ENCODE measurements at places on chromosomes 3 and 15.
A peak's percentile ranks its signal among the peaks of the same experiment; 100 is the strongest.

- DNase-seq = peak; percentile 58
These were observed 14.1 kb downstream of the PTPN23 start for GRCh38 chr3:47394881-47395280.

GRCh38 chr3:71545330-71545729 is 38.2 kb downstream of the FOXP1 start:
- no peak for DNase-seq

DNA sequence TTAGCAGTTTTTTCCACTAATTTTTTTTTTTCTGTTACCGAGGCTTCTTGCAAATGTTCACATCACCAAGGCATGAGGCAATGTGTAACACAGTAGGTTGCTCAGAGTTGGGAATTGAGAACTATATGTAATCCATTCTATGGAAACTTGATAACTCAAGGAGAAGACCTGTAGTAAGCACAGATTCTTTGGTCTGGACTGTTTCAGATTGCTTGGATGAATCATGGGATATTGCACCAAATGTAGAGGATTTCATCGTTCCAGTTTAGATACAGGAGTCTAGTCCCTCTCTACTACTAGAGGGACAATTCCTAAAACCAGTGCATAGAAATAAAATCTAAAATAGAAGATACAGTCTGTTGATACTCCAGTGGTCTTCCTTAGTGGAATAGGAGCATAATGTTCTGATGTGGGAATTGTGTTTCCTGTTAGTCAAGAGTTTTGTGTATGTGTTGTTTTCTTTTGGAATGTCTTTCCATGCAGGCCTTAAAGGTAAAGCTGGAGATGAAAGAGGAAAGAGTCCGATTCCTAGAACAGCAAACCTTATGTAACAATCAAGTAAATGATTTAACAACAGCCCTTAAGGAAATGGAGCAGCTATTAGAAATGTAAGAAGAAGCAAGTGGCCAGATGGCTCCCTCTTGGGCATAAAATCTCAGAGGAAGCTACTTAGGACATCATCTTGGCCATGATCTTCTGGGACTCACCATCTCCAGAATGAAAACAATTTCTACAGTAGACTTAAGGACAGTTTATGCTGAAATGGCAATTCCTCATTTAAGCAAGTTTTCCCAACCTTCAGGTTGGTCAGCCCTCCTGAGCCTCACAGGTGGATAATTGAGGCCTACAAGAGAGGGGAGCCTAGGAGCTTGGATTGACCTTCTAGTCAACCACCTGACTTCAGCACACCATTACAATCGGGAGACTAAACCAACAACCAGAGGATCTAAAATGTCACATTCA is 10.7 kb downstream of the KNSTRN start:
- no peak for DNase-seq

DNA sequence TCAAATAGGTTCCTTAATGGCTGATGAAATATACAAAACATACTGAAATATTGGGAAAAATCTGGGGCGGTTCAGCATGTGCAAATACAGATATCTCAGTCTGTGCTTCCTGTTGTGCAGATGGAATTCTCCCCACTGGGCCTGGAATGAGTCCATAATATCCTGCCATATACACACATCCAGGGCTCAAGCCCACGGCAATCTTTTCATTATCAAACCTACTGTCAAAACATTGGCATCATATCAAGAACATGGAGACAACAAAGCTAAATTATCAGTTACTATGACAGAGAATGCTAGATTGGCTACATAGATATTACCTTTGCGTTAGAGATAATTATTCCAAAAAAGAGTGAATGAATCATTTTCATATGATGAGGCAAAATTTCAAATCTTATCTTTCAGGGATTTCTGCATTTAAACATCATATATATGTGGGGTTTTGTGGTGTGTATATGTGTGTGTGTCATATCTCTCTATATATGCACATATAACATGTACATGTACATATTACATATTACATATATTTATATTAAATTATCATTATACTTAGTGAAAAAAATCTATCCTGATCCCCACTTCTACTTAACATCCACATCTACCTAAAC is 713.3 kb downstream of the GBE1 start:
- DNase-seq = peak; percentile 23

DNA sequence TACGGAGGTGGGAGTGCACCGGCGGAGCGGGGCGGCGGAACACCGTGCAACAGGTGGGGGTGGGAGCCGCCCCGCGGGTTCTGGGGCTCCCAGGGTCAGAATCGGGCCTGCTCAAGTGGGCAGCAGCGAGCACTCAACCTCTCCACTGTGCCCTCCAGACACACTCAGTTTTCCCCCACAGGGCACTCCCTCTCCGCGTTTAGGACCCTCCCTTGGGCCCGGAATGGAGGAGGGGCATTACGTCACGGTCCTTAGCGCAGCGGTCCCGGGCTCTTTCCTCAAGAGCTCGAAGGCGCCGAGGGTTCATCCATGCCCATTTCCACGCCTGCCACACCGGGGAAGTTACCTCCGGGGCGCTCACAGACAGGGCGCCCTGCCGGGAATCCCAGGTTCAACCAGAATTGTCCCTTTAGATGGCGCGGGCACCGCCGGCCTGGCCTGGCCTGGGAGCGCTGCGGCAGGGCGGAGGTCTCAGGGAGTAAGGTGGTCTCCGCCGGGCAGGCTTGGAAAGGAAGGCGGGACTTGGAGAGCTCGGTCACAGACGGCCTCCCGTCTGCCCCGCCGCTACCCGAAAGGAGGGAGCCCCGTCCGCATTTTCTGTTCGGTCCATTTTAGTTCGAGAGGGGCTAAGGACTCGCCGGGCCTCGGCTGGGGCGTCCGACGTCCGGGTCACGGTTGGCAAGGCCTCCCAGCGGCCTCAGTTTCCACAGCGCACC is 5.1 kb downstream of the RNU6-1 start:
- DNase-seq = no peak

- no peak for DNase-seq
These were observed 495.5 kb upstream of the ROBO1 start for GRCh38 chr3:80263260-80263659.

DNA sequence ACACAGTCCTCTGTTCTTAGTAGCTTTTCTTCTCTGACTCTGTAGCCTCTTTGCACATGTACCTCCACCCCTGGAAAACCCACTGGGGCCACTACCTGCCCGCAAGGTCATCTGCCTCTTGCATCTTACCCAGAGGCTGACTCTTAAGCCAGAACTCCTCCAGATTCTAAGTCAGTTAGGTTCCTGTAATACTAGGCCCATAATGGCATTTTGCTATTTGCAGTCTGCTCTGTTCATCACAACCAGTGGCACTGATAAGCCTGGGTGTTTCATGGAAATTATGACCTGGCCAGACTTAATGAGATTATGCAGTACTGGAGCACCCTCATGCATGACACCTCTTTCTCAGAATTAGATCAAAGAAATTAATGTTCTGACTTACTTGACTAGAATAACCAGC is 31.7 kb upstream of the ATG7 start:
- DNase-seq = no peak

GRCh38 chr3:142022381-142022780 is 127.0 kb downstream of the TFDP2 start:
- DNase-seq = peak; percentile 22

DNA sequence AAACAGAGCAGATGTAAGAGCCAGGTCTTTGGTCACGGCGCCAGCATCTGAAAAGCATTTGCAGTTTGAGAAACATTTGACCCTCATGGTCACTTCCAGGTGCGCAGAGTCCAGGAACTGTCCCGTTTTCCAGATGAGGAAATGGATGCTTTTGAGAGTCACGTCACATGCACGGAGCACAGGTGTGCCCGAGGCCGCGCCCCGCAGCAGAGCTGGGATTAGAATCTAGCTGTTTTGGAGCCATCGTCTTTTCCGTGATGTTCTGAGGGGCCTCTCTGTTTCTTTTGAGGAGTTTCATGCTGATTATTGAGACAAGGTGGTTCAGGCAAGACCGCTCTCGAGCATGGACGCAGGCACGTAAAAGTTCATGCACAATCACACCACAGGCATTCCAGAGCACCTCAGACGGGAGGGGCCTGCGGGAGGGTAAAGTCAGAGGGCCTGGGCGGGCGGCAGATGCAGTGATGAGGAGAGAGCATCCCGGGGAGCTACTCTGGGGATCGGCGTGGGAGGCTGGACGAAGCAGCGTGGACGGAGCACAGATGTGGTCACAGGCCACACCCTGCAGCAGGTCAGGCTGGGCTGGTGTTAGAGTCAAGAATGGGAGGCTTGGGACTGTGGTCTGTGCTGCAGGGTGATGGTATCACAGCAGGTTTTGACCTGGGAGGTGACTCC is 139.2 kb upstream of the MEF2A start:
- DNase-seq = no peak

- DNase-seq = no peak
These were observed 13.5 kb downstream of the SEMA4B start for GRCh38 chr15:90214553-90215196.

GRCh38 chr3:20145874-20146273 is 40.1 kb downstream of the SGO1 start:
- peak; percentile 17 for DNase-seq

GRCh38 chr15:41501191-41501917 is 7.7 kb downstream of the ITPKA start:
- peak; percentile 75 for DNase-seq

GRCh38 chr3:5151586-5151985 is 29.5 kb downstream of the ARL8B start:
- no peak for DNase-seq

DNA sequence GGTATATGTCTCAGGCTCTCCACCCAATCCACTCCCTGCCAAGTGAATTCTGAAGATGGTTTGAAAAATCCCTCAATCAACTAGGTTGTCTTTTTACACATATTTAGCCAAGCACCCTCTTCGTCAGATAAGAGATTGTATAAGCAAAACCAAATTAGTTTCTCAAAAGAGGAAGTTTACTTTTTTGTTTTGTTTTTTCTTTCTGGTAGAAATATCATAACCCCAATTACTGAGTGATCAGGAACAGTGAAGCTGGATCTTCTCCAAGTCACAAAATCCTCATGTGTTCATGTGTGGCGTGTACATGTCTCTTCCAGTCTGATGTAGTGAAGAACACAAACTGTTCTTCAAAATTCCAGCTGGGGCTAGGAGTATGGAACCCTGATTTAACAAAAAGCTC is 180.6 kb downstream of the FOXP1 start:
- no peak for DNase-seq

- peak; percentile 26 for DNase-seq
These were observed 175.8 kb downstream of the FOXB1 start for GRCh38 chr15:60179786-60180391.
